ENCODE measurements at places on chromosomes 7 and 10.

- DNase-seq = no peak
Observed at GRCh38 chr10:88472540-88472939, 110.6 kb downstream of the RNLS start.

GRCh38 chr10:76631884-76632766 lies 1005.5 kb downstream of the KCNMA1 start:
- DNase-seq = no peak

- DNase-seq = no peak
Observed at GRCh38 chr7:30411897-30412296, 66.7 kb downstream of the NOD1 start.

DNA sequence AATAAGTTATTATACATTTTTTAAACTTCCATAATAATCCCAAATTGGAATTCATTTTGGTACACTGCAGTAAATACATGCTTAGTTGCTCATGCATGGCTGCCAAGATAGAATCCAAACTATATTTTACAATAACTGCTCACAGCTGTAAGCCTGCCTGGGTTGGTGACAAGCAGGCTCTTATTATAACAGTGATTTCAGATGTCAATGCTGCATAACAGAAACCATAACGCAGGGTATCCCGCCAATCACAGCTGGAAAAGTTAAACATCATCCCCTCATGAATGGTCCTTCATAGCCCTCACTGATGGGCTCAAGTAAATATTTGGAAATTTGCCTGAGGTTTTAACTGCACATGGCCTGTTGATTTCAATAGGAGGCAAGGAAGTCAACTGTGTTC lies 149.8 kb downstream of the AMPH start:
- DNase-seq = no peak

GRCh38 chr7:148153616-148154284 lies 436.8 kb upstream of the C7orf33 start:
- DNase-seq = no peak

GRCh38 chr10:33459602-33460001 lies 125.1 kb upstream of the NRP1 start:
- no peak for DNase-seq

- DNase-seq = no peak
Observed at GRCh38 chr7:370259-370625, 80.3 kb downstream of the FOXL3 start.

GRCh38 chr10:101588879-101589278 lies 758 bp downstream of the DPCD start:
- DNase-seq = no peak

GRCh38 chr7:155702616-155703015 lies 58.2 kb downstream of the RBM33 start:
- DNase-seq = no peak

- DNase-seq = no peak
Observed at GRCh38 chr10:107013258-107014006, 151.1 kb downstream of the SORCS1 start.

- no peak for DNase-seq
Observed at GRCh38 chr7:122885583-122886356, 490 bp downstream of the CADPS2 start.

- no peak for DNase-seq
Observed at GRCh38 chr10:113236998-113237397, 287.0 kb downstream of the TCF7L2 start.

DNA sequence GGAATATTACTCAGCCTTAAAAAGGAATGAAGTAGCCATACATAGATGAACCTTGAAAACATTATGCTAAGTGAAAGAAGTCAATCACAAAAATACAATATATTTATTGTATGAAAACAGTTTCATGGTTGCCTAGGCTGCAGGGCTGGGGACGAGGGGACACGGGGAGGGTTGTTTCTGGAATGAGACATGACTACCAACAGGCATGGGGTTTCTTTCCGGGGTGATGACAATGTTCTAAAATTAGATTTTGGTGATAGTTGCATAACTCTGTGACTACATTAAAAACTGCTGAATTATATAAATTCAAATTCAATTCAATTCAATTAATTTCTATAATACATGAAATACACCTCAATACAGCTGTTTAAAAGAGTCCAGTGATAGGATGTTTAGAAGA lies 88.0 kb downstream of the ARHGAP22 start:
- DNase-seq = no peak

- DNase-seq = no peak
Observed at GRCh38 chr10:115335366-115335765, 242.2 kb downstream of the ATRNL1 start.

DNA sequence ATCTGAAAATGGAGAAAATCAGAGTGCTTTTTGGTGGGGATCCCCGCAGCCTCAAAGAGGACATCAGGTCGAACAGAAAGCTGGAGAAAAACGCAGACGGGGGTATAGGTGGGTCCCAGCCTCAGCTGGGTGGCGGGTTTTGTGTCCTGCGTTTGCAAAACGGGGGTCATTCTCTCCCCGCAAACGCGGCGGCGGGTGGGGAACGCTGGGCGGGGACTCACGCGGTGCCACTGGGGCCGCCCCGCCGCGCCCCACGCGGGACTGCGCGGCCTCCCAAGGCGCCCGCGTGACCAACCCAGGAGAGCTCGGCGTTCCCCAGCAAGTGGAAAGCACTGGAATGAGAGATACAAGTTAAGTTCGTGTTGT lies 806 bp upstream of the VIPR2 start:
- DNase-seq = no peak

GRCh38 chr10:87691506-87692070 lies 31.9 kb downstream of the PAPSS2 start:
- DNase-seq = no peak

DNA sequence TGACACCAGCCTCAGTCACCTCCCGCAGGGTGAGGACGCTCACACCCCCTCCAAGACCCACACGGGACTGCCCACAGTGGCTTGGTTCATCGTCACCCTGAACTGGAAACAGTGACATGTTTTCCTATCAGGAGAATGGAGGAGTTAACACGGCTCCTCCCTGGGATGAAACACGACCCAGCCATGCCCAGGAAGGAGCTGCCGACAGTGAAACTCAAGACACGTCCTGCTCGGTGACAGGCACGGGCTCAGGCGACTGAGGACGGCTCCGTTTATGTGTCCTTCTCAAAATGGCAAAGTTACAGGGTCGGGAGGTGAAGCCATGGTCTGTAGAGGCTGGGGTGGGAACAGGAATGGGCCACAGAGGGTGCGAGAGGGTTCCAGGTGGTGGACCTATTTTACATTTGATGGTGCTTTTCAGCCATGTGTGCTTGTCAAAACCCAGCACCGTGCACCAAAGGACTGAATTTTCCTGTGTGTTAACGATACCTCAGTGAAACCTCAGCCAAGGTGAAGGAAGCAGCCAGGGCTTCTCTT lies 272.4 kb downstream of the ADARB2 start:
- DNase-seq = no peak

GRCh38 chr10:88707429-88708155 lies 1.5 kb downstream of the LIPK start:
- no peak for DNase-seq

All from activated CD4-positive, alpha-beta T cell treated with anti-CD3 and anti-CD28 coated beads, Interleukin-2, amount 50 U/mL, for 16 hours (primary cell).